Stimulated activated effector memory CD8-positive, alpha-beta T cell treated with anti-CD3 and anti-CD28 coated beads, Interleukin-12 subunit alpha, Interleukin-12 subunit beta, amount 100 ng/mL, for 72 hours (primary cell): ENCODE measurements at places on chromosomes 11 and 22.

DNA sequence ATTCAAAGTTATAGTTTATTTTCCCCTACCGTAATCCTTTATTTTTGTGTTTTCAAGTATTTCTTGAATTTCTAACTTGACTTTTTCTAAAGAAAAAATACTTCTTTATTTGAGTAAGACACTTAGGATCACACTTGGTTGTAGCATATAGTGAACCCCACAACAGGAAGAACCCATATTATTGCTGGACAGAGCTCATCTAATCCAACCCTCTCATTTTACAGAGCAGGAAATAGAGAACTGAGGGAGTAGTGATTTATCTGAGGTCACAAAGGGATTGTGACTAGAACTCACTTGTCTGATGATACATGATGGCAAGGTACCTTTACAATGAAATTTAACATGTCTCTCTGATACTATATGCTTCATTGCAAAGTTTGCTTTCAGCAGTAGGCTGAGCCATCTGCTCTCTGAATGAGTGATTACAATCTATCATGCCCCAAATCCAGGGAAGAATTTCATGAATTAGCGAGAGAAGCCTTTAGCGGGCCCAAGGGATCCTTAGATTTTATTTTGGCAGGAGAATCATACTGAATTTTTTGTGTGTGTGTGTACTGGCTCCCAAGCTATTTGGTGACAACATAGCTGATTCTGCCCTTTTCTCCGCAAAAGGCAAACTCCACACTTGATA, 9.8 kb downstream of the SLC17A6 start:
- no peak for DNase-seq

DNA sequence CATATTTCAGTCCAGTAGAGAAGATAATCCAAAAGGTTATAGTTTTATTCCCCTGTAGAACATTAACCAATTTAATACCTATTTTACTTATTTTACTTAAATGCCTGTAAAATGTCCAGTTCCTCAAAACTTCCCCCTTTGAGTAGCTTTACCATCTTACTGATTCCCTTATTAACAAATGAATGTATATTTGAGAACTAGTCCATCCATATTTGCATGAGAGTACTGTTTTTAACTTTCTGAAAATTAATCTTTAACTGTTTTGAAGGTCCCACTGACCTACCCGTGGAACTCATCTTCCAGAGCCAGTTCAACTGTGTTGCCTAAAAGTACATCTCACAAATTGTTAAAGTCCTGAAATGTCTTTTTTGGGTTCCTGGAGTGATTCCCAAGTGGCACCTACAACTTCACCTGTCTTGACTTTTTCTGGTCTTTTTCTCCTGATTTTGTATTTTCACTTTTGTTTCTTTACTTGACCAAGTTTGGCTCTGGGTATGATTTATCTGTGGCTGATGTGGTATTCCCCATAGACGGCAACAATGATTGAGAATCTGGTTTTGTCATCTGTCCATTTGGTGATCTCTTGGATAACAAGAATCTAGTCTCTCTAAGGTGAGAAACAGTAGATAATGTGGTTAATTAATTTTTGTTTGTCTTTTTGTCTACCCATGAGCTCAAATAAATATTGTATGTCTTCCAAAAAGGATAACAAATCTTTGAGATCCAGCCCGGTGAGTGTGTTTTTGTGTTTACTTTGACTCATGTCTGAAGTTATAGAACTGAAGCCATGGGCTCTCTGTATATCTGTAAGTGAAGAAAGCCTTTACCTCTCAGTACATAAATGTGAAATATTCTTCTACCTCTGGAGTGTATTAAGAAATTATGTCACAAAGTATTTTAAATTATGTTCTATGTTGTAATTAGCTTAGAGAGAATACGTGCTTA, 174.2 kb downstream of the ETS1 start:
- no peak for DNase-seq

DNA sequence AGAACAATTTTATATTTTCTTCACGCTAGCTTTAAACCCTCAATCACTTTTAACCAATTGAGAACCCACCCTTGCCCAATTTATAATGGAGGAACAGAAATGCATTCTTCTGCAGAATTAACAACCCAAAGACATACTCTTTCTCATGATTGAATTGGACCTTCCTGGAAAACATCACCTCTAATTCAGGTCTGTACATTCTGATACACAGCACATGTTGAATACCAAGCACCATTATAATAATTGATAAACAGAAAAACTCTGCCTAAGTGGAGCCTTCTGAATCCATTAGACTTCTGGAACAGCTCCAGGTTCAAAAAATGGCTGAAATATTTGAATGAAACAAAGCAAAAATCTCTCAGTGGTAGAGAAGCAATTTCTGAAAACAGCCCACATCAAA, 105.4 kb downstream of the FAM76B start:
- no peak for DNase-seq

DNA sequence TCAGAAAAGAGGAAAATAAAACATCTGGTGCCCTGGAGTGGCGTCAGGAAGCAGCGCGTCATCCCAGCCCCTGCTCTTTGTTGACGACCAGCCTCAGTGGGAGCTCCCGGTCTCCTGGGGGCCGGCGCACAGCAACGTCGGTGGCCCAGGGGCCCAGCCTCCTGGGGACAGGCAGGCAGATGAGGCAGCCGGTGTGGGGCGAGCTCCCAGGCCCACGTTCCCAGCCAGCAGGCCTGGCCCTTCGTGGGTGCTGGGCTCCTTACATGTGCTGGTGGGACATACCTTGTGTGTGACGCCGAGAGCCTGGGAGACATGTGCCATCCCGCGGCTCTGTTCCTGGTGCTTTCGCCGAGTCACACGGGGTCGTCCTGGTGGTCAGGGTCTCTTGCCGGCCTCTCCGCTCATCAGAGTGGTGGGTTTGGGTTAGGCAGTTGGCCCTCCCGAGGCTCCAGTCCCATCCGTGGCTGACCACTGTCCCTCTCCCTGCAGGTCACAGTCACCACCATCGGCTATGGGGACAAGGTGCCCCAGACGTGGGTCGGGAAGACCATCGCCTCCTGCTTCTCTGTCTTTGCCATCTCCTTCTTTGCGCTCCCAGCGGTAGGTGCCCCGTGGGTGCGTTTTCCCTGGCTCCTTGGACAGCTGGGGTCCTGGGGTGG, 116.7 kb downstream of the KCNQ1OT1 start:
- no peak for DNase-seq

DNA sequence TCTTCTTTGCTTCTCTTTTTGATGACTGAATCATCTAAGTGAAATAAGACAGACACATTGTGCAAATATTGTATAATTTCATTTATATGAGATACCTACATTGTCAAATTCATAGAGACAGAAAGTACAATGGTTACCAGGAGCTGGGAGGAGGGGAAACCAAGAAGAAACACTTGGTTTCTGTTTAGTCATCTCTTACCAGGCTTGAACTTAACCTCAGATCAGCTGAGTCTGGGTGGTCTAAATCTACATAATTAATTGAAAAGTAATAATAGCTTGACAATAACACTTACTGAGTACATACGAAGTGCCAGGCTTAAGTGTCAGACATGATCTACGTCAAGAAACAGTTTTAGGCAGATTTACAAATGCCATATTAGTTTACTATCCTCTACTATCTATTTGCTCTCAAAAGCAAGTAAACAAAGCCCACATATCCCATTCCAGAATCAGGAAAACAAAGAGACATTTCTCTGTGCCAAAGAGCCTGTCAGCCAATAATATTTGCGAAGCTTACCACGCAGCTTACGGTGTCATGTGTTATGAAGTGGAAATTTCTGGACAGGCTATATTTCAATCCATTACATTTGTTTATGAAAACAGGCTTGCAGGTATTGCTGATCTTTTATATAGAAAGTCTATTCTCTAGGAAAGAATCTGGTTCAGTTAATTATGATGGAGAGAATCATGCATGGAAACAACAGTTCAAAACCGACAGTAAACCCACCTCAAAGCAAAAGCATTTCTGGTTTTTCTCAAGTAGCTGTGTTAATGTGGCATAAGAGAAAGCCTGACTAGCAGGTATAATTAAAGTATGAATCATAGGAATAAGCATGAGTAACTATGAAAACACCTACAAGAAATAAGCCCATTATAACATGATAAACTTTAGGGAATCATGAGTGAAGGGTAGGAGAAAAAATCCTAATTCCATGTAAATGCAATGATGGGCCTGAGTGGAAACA, 2.7 kb upstream of the ARHGAP42 start:
- no peak for DNase-seq
